NCI-H187 (cell line): ENCODE measurements at places on chromosomes 12 and 14.
A peak's percentile ranks its signal among the peaks of the same experiment; 100 is the strongest.

GRCh38 chr12:45112306-45112705 is 61.4 kb upstream of the DBX2 start:
- DNase-seq = no peak

- DNase-seq = no peak
These were observed 48.4 kb downstream of the ATL1 start for GRCh38 chr14:50608302-50608851.

DNA sequence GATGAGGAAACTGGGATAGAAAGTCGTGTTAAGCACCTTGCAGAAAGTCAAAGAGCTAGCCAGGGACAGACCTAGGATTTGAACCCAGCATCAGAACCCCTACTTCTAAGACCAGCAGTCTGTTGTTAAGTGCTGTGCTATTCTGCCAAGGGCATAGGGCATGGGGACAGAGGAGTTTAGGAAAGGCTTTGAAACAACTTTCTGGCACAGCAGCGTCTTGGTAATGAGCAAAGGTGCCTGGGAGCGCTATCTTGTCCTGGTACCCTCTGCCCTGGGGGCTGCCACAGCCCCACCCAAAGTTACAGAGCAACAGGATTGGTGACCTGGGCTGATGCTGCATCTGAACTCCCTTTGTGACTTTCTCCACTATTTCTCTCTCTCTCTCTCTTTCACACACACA is 1108.1 kb downstream of the BCL11B start:
- no peak for DNase-seq

GRCh38 chr12:92989715-92990484 is 60.8 kb upstream of the EEA1 start:
- DNase-seq = no peak

DNA sequence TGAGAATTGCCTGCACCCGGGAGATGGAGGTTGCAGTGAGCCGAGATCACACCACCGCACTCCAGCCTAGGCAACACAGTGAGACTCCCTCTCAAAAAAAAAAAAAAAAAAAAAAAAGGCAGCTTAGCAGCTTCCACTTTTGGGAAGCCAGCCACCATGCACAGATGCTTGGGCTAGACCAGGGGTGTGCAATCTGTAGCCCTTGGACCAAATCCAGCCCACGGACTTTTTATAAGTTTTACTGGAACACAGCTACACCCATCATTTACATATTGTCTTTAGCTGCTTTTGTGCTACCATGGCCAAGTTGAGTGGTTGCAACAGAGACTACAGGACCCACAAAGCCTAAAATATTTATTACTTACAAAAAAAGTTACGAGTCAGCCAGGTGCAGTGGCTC is 6.7 kb downstream of the CIT start:
- DNase-seq = no peak

- no peak for DNase-seq
These were observed 11.6 kb downstream of the MBD6 start for GRCh38 chr12:57534250-57534649.

- no peak for DNase-seq
These were observed 192.7 kb downstream of the BTG1 start for GRCh38 chr12:91952916-91953315.

- no peak for DNase-seq
These were observed 17.2 kb upstream of the NRXN3 start for GRCh38 chr14:78153064-78153341.

DNA sequence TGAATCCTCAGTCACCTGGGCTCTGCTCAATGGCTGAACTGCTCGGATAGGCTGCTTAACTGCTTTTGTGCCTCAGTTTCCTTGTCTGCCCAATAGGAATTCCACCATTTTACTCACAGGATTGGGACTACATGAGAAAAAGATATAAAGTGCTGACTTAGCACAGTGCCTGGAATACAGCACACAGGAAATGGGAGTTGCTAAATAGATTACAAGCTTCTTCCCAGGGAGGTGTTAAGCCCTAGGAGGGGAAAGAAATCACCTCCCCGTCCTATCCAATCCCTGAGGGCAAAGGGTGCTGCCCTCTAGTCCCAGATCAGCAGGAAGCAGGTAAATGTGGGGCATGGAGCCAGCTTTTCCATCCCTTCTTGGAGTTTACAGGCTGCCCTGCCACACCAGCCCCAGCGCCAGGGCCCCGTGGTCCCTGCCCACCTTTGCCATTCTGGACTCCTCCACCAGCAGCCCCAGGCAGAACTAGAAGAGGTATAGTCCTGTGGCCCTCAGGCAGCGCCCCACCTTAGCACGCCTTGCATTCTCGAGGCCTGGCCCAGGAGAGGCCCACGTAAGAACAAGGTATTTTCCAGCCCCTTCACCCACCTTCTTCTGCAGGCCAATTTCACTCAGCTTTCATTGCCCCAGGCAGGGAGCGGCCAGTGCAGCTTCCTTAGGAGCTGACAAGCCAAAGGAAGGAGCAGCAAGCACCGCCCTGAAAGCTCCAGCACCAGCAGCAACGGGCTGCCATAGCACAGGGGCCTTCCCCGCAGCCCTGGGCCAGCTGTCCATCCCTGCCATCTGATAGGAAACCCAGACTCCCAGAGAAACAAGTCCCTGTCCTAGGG is 28.8 kb upstream of the RPLP0 start:
- no peak for DNase-seq

DNA sequence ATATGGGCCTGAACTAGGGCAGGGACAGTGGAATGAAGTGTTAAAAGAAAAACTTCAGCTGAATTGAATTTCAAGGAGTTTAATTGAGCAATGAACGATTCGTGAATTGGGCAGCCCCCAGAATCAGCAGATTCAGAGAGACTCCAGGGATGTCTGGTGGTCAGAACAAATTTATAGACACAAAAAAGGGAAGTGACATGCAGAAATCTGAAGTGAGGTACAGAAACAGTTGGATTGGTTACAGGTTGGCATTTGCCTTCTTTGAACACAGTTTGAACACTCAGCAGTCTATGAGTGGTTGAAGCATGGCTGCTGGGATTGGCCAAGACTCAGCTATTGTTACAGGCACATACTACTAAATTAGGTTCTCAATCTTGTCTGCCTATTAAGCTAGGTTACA is 9.7 kb upstream of the TBPL2 start:
- no peak for DNase-seq

- DNase-seq = no peak
These were observed 486.2 kb downstream of the RAD51B start for GRCh38 chr14:68305738-68306137.

DNA sequence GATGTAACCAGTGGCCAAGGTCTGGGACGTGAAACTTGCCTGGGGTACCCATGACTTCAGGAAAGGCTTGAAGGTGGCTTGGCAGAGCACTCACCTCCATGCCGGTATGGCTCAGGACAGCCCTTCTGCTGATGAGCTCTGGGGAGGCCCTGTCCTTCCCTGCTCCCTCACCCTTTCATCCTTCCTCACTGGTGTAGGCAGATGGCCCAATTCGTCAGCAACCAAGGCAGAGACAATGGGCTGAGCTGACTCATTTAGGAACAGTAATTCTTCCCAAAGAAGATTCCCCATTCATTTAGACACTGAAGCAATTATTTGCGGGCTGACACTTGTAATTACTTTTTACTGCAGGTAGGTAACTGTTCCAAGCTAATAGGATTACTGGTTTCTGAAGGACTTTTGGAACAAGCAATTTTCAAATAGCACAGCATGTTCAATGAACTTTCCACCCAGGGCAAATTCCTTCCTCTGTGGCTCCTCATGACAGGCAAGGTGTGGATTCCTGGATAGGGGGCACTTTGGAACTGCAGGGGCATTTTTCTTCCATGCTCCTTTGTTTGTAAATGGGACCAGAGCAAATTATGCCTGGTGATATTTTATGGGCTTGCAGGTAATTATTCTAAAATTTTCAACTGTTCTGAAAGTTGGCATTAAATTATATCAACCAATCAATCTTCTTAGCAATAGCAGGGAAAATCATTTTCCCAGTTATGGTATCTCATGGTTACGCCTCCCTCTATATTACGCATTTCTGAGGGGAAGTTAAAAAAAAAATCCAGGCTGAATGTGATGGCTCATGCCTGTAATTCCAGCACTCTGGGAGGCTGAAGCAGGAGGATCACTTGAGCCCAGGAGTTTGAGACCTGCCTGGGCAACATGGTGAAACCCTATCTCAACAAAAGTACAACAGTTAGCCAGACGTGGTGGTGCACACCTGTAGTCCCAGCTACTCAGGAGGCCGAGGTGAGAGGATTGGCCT is 24.1 kb upstream of the NRDE2 start:
- no peak for DNase-seq

GRCh38 chr12:29728030-29728429 is 55.7 kb downstream of the TMTC1 start:
- DNase-seq = no peak

DNA sequence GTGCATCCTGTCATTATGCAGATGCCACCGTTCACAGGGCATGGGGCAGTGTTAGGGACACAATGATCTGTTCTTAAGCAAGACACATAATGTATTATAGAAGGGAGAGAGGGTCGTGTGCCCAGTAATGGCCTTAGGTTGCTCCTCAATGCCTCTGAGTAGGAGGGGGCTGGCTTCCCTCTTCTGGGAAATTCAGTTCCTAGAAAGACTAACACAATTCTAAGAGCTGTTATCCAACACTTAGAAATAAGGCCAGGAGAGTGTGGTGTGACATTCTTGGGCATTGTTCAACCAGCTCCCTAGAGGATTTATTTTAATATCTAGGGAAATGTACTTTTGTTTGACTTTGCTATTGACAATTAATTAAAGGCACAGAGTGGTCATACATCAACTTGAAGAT is 118.5 kb downstream of the ADCK1 start:
- DNase-seq = no peak

GRCh38 chr14:77092676-77093075 is 5.4 kb upstream of the CIPC start:
- no peak for DNase-seq

DNA sequence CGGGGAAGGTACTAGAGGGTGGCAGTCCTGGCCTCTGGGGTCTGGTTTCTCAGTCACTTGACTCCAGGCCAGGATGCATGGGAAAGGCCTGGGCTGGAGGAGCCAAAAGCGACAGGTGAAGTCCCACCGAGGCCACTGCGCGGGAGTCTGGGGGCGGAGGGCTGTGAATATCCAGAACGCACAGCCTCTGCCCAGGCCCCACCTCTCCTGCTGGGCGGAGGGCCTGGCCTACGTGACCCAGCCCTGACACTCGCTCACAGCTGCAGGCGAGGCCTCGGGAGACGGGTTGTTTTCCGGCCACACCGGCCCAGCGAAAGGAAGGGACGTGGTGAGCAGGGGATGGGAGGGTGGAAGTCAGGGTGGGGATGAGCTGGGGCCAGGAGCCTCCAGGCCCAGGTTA is 91.2 kb downstream of the RFLNA start:
- DNase-seq = no peak

DNA sequence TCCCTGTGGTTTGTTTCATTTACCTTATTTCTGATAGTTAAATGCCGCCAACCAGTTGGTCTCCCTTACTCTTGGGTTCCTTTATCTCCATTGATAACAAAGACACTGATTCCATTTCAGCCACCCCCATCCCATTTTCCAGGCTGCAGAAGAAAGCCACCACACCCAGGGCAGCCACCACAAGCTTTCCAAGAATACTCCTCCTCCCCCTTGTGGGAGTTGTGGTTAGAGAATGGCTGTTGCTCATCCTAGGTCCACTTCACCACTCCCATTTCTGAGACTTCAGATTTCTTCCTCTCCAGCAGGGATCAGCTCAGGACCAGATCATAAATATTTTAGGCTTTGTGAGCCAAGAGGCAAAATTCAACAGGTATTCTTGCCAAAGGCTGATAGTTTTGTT is 73.9 kb downstream of the ANO4 start:
- no peak for DNase-seq

DNA sequence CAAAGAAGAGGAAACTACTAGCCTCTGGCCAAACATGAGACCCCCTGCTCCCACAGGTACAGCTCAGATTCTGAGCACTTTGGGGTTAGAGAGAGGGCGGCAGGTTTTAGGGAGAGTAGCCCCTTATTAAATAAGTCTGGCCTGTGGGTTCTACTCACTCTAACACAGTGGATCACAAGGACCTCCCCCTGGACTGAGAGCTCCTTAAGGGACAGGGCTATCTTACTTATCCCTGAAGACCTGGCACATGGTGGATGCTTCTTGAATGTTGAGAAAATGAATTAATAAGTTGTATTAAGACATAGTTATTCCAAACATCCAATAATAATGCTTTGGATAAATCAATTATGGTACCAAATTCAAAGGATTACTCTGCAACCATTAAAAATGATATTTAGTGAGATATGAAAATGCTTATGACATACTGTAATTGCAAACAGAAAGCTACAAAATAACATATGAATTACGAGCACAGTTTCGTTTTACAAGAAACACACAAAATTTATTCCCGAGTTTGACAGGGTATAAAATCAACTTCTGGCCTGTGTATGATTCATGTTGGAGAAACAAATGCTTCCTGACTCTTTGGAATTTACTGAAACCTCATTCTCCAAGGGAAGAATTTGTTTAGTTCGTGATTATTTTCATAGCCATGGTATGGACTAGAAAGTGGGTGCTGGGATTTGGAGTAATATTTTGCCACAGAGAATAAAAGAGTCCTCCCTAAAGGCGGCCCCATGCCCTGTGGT is 59.3 kb upstream of the BDKRB2 start:
- no peak for DNase-seq

DNA sequence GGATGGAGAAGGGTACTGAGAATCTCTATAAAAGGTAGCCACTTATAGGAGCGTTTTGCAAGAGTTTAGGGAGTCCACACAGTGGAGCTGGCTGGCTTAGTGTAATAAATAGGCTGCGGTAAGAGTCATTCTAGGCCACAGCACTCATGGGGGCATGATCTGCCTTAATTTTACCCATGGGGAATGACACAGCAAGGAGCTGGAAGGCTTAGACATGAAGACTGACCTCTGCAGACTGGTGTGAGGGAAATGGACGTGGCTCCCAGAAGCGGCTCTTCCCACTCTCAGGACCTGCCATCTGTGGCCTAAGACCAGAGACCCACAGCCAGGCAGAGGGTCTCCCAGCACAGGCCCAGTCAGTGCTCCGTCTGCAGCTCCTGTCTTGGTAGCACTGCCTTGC is 173.3 kb downstream of the PPM1H start:
- no peak for DNase-seq

DNA sequence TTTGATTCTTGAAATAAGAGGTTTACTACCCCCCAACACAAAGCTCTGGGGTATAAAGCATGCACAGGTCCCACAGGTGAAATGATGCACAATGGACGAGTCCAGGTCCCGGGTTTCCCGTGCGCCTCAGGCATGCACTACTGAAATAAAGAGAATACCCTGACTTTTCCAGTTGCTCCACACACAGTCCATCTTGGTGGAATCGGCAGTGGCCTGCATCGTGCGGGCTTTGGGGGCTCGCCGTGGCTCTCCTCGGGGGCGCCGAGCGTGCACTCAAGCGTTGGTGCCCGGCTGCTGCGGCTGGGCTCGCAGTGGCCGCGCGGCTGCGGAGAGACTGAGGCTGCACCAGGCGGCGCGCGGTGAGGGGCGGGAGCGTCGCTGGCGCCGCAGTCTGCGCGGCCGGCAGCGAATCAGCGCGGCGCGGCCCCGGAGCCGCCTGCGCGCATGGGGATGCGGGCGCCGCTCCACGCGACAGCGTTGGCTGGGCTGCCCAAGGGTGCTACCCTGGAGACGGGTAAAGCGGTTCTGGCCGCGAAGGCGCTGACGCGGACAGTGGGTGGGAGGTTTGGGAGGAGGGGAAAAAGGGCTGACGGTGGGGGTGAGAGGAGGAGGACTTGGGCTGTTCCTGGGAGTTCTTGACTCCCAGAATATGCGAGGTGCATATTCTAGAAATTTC is 53.8 kb upstream of the CCDC175 start:
- peak; percentile 54 for DNase-seq

- no peak for DNase-seq
These were observed 44.8 kb downstream of the RHOJ start for GRCh38 chr14:63249092-63249491.

- DNase-seq = no peak
These were observed 43.8 kb downstream of the FOXN3 start for GRCh38 chr14:89373185-89373584.

- no peak for DNase-seq
These were observed 128.7 kb upstream of the GARIN2 start for GRCh38 chr14:67060546-67060945.
